ENCODE measurements at places on chromosomes 2 and 18. TPM values are rescaled to one million over a fixed set of nuclear protein-coding genes. Genes with fewer than 3 reads are reported as not detected.

Gene FAHD2B
- 11.8 TPM for total RNA-seq

Gene NDC80
- total RNA-seq, result 9.1 TPM

Gene REEP1
- 1.1 TPM for total RNA-seq

Gene FLACC1
- total RNA-seq, result not detected

Gene HOXD3
- total RNA-seq, result not detected

Gene CEP192
- total RNA-seq, result 7.9 TPM

Gene RAMP1
- not detected for total RNA-seq

Gene SLC9A2
- 3.7 TPM for total RNA-seq

Gene CASP10
- total RNA-seq, result 2.0 TPM

Gene PLGLB1
- total RNA-seq, result 0.30 TPM

Gene SLC5A7
- not detected for total RNA-seq

Gene TUBA4B
- not detected for total RNA-seq

Gene MFSD2B
- 0.29 TPM for total RNA-seq

Gene CAPN14
- total RNA-seq, result not detected

Gene MSTN
- not detected for total RNA-seq

Gene TDRD15
- not detected for total RNA-seq

Gene ALPI
- not detected for total RNA-seq

Gene ZC3H6
- 0.11 TPM for total RNA-seq

Gene QPCT
- total RNA-seq, result 21.2 TPM

Gene SLC4A5
- 0.11 TPM for total RNA-seq

Gene ANKRD29
- 17.4 TPM for total RNA-seq

Gene OR6B2
- not detected for total RNA-seq

Gene FBXO48
- total RNA-seq, result 0.34 TPM

Gene IL36RN
- 0.05 TPM for total RNA-seq

Gene KCNF1
- 44.6 TPM for total RNA-seq

Gene GLI2
- 26.1 TPM for total RNA-seq

Gene PARD6G
- total RNA-seq, result 3.5 TPM

Gene ACTR2
- 184 TPM for total RNA-seq

Gene CYP1B1
- total RNA-seq, result 6.4 TPM

Gene CPS1
- total RNA-seq, result 10.4 TPM

Gene GALNT3
- not detected for total RNA-seq

Gene TCF23
- total RNA-seq, result not detected

Gene TIMM21
- total RNA-seq, result 56.7 TPM

Gene COL6A3
- 0.14 TPM for total RNA-seq

Gene ITGB6
- total RNA-seq, result 0.72 TPM

Gene SERPINB13
- total RNA-seq, result not detected

Gene NOL4
- total RNA-seq, result not detected

Gene MYO7B
- 0.29 TPM for total RNA-seq
